HepG2 (cell line): ENCODE measurements at places on chromosomes 6 and 20. TPM values are rescaled to one million over a fixed set of nuclear protein-coding genes. Genes with fewer than 3 reads are reported as not detected.

Gene SOX4
- total RNA-seq = 3.4 and 3.5 TPM in 2 replicates

Gene AIG1
- total RNA-seq = 92.2 and 115 TPM in 2 replicates

DNA sequence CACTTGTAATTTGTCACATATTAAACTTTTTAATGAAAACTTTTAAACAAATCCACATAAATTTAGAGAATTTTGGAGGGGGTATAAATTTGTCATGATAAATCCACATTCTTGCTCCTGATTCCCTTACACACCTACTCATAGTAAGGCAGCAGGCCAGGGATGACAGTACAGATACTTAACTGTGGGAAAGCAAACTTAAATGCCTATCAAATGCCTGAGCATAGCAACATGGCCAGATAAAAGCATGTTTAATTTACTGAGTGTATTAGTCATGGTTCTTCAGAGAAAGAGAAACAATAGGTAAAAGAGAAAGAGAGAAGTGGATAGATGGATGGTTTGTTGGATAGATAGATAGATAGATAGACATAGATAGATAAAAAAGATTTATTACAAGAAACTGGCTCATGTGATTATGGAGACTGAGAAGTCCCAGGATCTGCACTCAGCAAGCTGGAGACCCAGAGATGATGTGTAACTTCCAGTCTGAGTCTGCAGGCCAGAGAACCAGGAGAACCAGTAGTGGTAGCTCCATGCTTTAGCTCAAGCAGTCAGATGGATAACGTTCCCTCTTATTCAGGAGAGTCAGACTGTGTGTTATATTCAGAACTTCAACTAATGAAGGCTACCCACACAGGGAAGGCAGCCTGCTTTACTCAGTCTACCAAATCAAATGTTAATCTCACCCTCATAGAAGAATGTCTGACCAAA, 15.9 kb upstream of the ADGRF1 start:
- H3K27ac ChIP-seq = no peak overlapping the region
- peaks cover 38% of the 10 kb centered on the region for H3K4me1 ChIP-seq
- no peak overlapping the region for H3K4me3 ChIP-seq
- H3K36me3 ChIP-seq = no peaks in the 10 kb centered on the region
- H3K27me3 ChIP-seq = no peaks in the 10 kb centered on the region

DNA sequence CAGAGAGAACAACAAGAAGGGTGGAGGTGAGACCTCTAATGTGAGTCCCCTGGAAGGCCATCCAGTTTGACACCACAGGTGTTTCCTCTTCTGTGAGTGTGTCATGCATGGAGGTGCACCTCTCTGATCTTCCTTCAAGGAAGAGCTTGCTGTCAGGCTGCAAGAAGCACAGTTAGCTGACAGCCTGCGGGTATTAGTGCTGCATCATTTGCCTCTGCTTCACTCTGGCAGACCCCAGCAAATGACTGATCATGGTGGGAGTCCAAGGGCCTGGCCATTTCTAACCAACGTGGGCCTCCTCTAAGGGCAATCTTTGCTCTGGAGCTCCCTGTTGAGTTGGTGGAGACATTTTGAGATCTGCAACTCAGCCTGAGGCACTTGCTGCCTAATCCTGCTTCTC, 206.3 kb downstream of the EPHA7 start:
- no peaks in the 10 kb centered on the region for H3K36me3 ChIP-seq
- H3K27me3 ChIP-seq = no peaks in the 10 kb centered on the region
- no peak for DNase-seq
- H3K4me1 ChIP-seq = no peaks in the 10 kb centered on the region
- no peak overlapping the region for H3K27ac ChIP-seq

DNA sequence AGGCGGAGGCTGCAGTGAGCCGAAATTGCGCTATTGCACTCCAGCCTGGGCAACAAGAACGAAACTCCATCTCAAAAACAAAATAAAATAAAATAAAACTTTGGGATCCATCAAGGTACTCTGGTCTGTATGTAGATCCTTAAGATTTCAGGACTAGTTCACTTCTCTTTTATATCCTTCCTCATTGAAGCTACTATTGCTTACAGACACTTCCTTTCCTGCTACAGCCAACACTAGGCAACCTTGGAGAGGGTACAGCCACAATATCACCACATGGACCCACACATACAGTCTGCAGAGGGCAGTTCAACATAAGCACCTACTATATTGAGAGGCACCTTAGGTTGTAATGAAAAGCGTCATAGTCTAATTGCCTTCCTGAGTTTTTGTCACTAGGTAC, 113.3 kb downstream of the ATXN1 start:
- no peak overlapping the region for H3K27ac ChIP-seq
- no peaks in the 10 kb centered on the region for H3K27me3 ChIP-seq
- H3K36me3 ChIP-seq = peaks cover 13% of the 10 kb centered on the region
- no peak overlapping the region for H3K4me3 ChIP-seq
- DNase-seq = no peak

DNA sequence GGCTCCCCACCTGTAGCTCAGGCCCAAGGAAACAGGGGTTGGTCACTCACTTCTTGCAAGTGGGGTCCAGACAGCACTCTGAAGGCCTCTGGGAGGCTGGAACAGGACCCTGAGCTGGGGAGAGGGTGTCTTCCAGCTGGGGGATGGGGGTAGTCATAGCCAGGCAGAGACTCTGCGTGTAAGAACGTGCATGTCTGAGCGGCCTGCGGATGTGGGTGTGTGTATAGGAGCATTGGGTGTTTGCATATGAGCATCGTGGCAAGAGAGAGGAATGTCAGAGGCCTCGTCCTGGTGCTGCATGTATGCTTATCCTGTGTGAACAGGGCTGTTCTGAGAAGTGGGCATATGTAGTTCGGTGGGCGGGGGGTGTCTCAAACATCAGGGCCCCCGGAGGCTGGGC, 12.1 kb downstream of the BPIFB3 start:
- H3K27me3 ChIP-seq = peaks cover 12% of the 10 kb centered on the region
- no peak for DNase-seq
- H3K36me3 ChIP-seq = no peaks in the 10 kb centered on the region
- no peak overlapping the region for H3K4me3 ChIP-seq
- no peak overlapping the region for H3K27ac ChIP-seq

GRCh38 chr6:144278659-144279314, 6.3 kb upstream of the UTRN start:
- peaks cover 11% of the 10 kb centered on the region for H3K4me1 ChIP-seq
- H3K4me3 ChIP-seq = no peak overlapping the region
- no peaks in the 10 kb centered on the region for H3K36me3 ChIP-seq
- H3K27me3 ChIP-seq = no peaks in the 10 kb centered on the region
- DNase-seq = no peak
- no peak overlapping the region for H3K27ac ChIP-seq

GRCh38 chr6:13304580-13305260, 23.6 kb downstream of the TBC1D7 start:
- DNase-seq = no peak
- H3K36me3 ChIP-seq = peaks cover 49% of the 10 kb centered on the region
- H3K4me1 ChIP-seq = peaks cover 53% of the 10 kb centered on the region
- H3K27me3 ChIP-seq = no peaks in the 10 kb centered on the region
